ENCODE measurements at places on chromosomes 4 and X.
A peak's percentile ranks its signal among the peaks of the same experiment; 100 is the strongest.

DNA sequence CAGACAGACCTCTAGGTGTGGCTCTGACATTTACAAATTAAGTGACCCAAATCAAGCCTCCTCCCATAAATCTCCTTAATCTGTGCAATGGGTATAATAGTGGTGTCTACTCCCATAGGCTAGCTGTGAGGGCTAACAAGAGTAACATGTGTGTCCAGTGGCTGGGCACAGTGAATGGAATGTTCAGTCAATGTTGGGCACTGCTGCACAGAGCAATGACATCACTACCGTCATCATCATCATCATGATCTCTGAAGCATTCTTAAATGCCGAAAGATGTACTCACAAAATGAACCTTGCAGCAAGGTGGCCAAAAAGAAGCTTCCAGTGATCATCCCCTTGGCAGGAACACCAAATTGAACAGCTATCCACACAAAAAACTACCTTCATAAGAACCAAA lies 43.5 kb downstream of the CHRNA9 start:
- no peak for DNase-seq

DNA sequence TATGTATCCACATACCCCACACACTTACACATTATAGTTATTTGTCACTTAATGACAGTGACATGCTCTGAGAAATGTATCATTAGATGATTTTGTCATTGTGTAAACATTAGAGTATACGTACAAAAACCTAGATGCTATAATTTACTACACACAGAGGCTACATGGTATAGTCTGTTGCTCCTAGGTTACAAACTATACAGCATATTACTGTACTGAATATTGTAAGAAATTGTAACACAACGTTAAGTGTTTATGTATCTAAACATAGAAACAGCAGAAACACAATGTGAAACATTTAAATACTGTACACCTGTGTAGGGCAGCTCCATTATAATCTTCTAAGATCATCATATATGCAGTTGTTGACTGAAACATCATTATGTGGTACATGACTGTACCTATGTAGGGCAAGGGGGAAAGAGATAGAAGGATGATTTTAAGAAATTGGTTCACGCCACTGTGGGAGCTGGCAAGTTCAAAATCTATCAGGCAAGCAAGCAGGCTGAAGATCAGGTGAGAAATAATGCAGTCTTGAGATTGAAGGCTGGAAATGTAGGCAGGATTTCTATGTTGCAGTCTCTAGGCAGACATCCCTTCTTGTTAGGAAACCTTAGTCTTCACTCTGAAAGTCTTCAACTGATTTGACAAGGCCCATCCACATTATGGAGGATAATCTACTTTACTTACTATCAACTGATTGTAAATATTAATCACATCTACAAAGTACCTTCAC lies 78.0 kb upstream of the CPEB2 start:
- DNase-seq: no peak

- DNase-seq: no peak
These were observed 37.8 kb upstream of the BDH2 start for GRCh38 chr4:103137446-103137827.

DNA sequence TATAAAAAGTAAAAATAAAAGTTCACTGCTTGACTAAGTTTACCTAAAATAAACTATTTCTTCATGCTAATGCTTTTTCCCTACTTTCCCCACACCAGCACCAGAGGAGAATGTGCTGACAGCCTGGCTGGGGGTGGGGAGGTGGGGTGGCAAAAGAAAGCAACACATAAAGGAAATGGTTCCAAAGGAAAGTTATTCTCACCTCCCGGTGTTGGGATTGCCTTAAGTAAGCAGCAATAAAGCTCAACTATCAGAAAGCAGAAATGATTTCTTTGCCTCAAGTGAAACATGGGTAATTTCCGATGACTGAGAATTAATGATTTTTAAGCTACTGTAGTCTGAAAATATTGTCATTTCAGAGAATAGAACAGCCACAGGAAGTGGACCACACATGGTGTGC lies 84.5 kb upstream of the DKK2 start:
- peak; percentile 4 for DNase-seq

- DNase-seq: no peak
These were observed 1.0 kb downstream of the SH3BGRL start for GRCh38 chrX:81202943-81203342.

GRCh38 chr4:138560448-138560847 lies 318.3 kb upstream of the SLC7A11 start:
- no peak for DNase-seq
